ENCODE measurements at places on chromosomes 1 and 21.
A peak's percentile ranks its signal among the peaks of the same experiment; 100 is the strongest.

- no peak for DNase-seq
Observed at GRCh38 chr1:23354245-23354644, 10.2 kb upstream of the HNRNPR start.

GRCh38 chr1:212629450-212630157, 21.0 kb downstream of the ATF3 start:
- DNase-seq = no peak

DNA sequence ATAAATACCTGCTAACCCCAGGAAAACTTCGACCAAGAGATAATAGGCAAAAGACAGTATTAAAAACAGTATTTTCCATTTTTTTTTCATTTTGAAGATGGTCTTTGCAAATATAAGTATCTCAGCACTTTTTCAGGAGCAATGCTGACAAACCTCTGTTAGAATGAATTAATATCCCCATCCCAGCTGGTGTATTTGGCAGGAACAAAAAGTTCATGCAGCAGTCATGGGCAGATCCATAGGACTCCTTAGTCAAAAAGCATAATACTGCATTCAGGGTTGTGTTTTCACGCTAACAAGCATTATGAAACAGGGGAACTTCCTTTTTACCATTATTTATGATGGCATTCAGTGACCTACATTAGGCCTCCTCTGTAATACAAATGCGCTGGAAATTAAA, 344.0 kb downstream of the ST6GALNAC3 start:
- DNase-seq = no peak

DNA sequence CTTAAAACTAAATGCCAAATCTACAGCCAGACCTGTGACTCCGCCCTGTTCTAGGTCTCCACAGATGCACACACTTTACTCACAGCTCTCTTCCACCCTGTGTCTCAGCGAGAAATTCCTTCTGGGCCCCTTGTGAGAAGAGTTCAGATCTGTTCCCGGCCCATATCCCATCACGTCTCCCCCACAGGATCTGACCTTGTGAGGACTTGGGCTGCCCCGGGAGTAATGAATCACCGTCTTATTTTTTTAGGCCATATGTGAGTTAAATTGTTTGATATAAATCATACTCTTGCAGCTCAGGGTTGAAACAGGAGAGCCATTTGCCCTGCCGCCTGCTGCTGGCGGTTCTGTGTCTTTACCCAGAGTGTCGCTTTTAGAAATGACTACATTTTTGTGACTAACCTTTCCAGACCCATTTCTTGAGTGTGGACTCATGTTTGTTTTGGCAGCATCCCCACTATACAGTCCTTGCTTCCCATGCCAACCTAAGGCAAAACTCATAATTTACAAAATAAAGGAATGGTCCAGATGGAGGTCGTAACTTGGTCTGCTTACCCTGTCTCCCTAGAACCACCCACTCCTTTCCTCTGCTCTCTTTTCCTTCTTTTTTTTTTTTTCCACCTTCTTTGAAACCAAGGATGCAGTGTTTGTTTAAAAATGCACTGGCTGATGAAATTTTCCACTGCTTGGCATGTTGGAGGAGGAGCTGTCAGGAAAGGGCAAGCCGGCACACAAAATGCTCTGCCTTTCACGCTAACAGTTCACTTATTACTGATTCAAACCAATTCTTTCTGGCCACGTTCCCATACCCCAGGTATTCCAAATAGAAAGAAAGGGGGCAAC, 98.0 kb upstream of the C1orf105 start:
- no peak for DNase-seq

DNA sequence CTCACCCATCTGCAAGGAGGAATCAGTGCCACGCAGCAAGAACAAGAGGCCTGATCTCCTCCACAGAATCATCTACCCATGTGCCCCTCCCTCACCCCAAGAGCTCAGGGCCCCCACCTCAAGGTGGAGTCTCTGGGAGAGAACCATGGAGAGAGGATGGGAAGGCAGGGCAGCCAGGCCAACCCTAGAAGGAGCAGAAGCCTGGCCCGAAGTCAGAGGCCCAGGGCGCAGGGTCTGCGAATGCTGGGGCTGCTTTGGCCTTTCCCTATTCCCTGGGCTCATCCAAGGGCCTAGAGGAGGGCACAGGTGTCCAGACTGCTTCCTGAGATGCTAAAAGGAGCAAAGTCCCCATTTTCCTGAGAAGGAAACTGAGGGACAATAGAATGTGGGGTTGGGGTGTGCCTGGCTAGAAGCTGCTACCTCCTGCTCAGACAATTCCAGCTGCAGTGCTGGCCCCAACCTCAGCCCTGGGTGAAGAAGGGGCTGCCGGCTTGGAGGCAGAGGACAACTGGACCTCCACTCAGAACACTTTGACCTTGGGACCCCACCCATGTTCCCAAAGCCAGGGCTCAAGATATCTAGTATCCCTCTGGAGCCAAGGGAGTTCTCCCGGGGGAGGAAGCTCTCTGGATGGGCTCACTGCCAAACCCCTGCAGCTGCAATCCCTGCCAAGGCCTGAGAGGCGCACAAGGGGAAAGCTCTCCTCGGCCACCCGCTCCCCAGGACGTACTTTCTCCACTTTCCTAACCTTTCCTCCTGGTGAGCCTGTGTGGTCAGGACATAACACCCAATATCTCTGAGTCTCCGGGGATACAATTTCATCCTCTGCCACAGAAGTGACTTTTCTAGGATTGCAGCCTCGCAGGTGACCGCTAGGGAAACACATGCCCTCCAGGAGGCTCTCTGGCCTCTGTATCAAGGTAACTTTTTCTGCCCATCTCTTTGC, 16.6 kb upstream of the LEMD1 start:
- no peak for DNase-seq

DNA sequence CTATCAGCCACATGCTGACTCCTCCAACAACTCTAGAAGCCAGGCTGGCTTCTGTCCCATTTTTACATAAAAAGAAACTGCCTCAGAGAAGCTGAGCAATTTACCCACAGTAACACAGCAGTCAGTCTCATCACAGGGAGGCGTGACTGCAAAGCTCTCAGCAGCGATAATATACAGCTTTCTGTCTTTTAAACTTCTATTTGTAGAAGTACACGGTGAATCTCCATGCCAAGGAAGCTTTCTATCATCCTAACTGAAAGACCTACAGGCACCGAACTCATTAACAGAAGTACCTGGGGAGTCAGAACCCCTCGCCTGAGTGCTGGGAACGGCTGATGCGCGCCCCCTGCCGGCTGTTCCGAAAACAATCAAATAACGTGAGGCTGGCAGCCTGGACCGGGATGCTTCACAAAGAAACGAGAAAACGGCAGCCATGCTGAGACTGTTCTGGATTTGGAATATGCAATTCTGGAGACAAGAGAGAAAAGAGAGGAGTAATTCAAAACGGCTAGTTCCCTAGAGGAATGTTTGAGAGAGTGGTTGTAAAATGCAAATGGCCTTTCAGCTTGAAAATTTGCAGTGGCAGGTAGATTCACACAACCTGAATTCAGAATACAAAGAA, 43.5 kb upstream of the RAB4A start:
- DNase-seq = peak; percentile 76

- no peak for DNase-seq
Observed at GRCh38 chr21:27681038-27681437, 714.1 kb upstream of the ADAMTS5 start.

GRCh38 chr21:23644768-23645167, 1962.5 kb downstream of the MRPL39 start:
- DNase-seq = no peak

DNA sequence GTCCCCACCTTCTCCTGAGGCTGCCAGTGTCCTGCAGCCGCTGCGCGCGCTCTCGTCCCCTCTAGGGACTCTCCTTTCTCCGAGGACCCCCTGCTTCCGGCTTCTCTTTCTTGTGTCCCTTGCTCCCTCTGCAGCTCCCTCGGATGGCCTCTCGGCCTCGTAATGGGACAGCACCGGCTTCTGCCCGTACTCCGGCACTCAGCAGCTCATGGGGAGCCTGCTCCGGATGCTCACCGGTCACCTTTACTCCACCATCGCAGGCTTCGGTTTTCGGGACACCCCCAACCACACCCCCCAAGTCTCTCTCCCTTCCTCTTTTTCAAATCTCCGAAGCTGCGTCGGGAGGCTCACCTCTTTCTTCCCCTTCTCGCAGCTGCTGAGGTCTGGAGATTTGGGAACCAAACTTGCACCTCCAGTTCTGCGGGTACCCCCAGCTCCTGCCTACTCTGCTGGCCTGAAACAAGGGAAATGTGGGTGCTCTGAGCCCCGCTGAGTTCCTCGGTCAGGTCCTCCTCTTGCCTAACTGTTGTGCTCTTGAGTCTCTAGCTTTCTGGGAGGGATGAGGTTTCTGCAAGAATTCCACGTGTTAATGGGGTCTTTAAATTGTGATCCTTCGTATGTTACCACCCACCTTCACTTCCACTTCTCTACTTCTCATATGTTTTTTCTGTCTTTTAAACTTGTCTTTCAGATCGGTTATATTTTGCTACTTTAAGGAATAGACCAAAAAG, 930 bp downstream of the CDC14A start:
- DNase-seq = peak; percentile 19

GRCh38 chr1:6544831-6545230, 9.5 kb downstream of the NOL9 start:
- DNase-seq = no peak

- no peak for DNase-seq
Observed at GRCh38 chr1:197081117-197081753, 14.2 kb upstream of the F13B start.

- DNase-seq = no peak
Observed at GRCh38 chr1:208156741-208157140, 87.4 kb downstream of the PLXNA2 start.

DNA sequence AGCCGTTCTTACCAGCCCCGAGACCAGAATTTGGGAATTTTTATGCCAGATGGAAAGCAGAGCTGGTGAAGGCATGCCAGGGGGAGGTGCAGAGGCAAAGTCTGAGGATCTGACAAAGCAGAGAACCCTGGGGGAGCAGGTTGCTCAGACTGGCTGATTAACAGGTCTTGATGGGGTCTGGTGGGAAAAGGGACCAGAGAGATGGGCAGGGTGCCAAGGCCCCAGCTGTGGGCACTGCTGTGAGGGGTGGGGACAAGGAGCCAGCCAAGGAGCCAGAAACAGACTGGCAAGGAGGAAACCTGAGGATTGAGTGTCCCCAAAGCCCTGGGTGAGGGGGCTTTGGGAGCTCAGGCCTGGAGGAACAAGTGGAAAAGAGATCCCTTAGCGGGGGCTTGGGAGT, 21.4 kb downstream of the RPS6KA1 start:
- DNase-seq = no peak

DNA sequence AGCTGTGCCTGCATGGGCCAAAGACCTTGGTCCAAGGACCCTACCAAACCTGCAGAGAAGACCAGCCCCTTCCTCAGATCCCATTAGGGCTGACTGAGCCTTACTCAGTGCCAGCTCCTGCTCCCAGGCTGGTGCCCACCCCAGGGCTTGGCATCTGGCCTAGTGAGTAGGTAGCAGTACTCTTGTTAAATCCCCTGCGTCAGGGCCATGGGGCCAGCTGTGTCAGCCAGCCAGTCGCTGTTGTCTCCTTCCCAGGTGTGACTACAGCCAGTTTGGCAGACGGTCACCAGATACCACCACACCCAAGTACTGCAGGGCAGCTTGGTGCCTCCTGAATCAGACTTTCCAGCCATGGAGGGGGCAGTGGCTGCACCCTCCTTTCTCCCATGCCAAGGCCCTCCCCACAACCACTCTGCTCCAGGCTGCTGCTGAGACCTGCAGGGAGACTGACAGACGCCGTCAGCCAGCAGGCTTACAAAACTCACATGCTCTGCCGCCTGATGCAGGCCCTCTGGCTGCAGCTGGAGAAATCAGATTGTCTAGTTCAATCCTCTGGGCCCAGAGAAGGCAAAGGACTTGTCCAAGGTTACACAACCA, 3.0 kb downstream of the TENT5B start:
- no peak for DNase-seq

DNA sequence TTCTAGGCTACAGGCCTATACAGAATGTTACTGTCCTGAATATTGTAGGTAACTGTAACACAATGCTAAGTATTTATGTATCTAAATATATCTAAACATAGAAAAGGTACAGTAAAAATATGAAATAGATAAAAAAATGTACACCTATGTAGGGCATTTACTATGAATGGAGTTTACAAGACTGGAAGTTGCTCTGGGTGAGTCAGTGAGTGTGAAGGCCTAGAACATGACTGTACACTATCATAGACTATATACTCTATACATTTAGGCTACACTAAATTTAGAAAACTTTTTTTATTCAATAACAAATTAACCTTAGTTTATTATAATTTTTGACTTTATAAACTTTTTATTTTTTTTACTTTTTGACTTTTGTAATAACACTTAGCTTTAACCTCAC, 136.9 kb downstream of the DUSP10 start:
- DNase-seq = no peak

GRCh38 chr1:14598007-14598497, 433 bp upstream of the KAZN start:
- DNase-seq = no peak

DNA sequence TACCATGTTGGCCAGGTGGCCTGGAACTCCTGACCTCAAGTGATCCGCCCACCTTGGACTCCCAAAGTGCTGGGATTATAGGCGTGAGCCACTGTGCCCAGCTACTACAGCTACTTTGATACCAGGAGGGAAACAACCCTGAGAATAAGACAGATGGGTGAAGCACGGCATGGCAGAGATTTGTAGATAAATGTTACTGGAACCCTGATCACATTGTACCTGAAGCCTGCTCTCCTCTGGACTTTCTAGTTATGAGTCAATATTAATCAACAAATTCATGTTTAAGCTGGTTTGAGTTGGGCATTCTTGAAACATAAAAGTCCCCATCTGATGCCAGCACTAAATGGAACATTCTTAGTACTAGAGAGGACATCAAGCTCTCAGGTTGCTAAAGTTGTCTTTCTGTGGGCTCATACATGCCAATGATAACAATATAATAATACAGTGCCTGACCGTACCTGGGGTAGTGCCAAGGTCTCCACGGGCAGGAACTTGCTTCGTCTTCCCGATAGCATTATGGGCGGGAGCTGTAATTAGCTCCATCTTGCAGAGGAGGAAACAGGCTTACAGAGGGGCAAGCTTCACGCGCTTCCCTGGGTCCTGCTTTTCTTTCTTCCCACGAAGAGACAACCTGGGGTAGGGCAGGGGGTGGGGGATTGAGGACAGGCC, 30.7 kb upstream of the SLC19A1 start:
- no peak for DNase-seq
